ENCODE measurements at places on chromosomes 4 and X.

GRCh38 chrX:38018766-38019425 lies 12.5 kb downstream of the SYTL5 start:
- DNase-seq: no peak

DNA sequence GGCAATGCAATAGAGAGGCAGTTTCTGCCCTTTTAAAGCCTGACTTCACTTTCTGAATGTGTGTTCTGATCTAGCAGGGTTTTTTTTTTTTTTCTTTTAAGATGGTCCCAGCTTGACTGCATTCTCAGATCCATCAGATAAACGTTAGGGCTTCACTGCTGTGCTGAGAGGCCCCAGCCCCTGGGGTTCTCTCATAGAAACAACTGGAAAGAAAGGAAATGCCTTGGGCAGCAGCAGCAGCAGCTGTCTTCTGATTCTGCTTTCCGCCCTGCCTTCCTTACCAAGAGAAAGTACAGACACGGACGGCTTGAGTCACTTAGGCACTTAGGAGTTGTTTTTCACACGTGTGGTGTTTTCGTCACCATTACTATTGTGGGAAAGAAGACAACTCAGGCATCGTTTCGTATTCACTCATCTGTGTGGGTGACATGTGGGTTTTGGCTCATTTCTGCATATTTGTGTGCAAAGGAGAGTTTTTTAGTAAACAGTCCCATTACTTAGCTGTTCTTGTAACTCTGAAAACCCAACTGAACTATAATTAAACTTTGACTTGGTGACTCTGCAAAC lies 172.0 kb downstream of the PTTG2 start:
- no peak for DNase-seq

DNA sequence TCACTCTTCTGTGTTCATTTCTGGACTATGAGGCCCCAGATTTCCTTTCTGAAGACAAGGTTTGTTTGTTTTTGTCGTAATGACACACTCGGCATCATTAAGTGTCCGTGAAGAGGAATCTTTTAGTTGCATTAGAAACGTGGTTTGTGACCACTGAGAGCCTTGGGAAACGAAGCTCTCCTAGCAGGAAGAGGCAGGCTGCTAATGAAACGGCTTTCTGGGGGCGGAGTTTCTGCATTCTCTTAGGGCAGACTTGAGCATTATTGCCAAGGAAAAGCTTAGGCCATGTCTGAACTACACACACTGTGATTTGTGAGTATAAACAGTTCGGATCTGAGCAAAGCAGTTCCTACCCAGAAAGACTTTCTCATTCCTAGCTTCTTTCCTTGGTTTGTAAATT lies 64.0 kb downstream of the SOX3 start:
- DNase-seq: no peak

GRCh38 chr4:39228377-39228776 lies 46.0 kb downstream of the WDR19 start:
- no peak for DNase-seq

DNA sequence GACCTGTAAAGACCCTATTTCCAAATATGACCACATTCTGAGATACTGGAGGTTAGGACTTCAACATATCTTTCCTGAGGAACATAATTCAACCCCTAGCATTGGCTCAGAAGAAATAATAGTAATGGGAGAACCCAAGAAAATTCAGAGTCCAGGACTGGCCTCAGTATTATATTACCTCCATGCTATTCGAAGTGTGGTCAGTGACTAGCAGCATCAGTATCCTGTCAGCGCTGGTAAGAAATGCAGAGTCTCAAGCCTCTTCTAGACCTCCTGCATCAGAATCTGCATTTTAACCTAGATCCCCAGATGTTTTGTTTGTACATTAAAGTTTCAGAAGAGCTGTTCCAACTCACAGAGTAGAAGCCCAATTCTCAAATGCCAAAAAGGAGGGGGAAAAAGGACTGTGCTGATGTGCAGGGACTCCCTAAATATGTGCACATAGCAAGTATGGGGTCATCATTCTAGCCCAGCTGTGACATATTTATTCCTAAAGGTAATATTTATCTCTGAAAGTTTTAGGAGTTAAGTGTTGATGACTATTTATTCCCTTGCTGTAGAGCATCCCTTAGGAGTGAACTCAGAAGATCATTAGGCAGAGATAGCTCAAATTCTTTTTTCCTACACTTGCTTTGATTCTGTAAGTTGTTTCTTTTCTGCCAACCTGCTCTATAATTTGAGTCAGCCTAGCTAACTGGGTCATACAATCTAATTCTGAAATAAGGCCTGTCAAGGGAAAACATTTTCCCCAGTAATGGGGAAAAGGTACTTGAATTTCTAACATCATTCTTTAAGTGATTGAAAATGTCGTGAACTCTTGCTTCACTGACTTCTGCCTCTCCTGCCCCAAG lies 361.9 kb downstream of the ARHGAP24 start:
- no peak for DNase-seq

- no peak for DNase-seq
These were observed 19.0 kb downstream of the DGKQ start for GRCh38 chr4:954211-955020.

- DNase-seq: no peak
These were observed 428.8 kb downstream of the NKX6-1 start for GRCh38 chr4:84070289-84070688.

- no peak for DNase-seq
These were observed 170.9 kb downstream of the CLCN4 start for GRCh38 chrX:10327651-10328050.
